ENCODE measurements at places on chromosomes 12 and 14.

GRCh38 chr12:92439420-92439805 is 263.4 kb upstream of the PLEKHG7 start:
- DNase-seq, result peak; percentile 61

DNA sequence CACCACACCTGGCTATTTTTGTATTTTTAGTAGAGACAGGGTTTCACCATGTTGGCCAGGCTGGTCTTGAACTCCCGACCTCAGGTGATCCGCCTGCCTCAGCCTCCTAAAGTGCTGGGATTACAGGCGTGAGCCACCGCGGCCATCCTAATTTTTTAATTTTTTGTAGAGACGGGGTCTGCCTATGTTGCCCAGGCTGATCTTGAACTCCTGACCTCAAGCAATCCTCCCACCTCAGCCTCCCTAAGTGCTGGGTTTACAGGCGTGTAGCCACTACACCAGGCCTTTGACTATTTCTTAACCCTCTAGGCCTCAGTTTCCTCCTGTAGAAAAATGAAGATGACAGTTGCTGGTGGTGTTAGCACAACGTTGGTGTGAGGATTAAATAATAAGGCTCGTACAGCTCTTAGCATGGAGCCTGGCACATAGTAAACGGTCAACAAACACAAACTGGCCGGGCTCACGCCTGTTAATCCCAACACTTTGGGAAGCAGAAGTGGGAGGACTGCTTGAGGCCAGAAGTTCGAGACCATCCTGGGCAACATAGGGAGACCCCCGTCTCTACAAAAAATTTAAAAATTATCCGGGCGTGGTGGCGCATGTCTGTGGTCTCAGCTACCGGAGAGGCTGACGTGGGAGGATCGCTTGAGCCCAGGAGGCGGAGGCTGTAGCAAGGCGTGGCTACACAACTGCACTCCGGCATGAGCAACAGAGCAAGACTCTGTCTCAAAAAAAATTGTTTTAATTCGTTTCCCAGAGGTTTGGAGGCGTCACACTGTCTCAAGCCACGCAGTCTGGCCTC is 979 bp downstream of the DDX54 start:
- DNase-seq, result no peak

- DNase-seq, result no peak
Measured at GRCh38 chr14:38205949-38206665, 1.6 kb upstream of the SSTR1 start.

- no peak for DNase-seq
Measured at GRCh38 chr12:54279227-54279631, 693 bp downstream of the CBX5 start.

GRCh38 chr12:15522574-15523187 is 200.4 kb downstream of the PTPRO start:
- DNase-seq, result peak; percentile 76

Data from choroid plexus epithelial cell (primary cell).